ENCODE measurements at places on chromosomes 16 and 17.

GRCh38 chr16:89402962-89403361 lies 87.4 kb downstream of the ANKRD11 start:
- DNase-seq: no peak

- no peak for DNase-seq
Observed at GRCh38 chr16:8656376-8656775, 18.0 kb upstream of the ABAT start.

DNA sequence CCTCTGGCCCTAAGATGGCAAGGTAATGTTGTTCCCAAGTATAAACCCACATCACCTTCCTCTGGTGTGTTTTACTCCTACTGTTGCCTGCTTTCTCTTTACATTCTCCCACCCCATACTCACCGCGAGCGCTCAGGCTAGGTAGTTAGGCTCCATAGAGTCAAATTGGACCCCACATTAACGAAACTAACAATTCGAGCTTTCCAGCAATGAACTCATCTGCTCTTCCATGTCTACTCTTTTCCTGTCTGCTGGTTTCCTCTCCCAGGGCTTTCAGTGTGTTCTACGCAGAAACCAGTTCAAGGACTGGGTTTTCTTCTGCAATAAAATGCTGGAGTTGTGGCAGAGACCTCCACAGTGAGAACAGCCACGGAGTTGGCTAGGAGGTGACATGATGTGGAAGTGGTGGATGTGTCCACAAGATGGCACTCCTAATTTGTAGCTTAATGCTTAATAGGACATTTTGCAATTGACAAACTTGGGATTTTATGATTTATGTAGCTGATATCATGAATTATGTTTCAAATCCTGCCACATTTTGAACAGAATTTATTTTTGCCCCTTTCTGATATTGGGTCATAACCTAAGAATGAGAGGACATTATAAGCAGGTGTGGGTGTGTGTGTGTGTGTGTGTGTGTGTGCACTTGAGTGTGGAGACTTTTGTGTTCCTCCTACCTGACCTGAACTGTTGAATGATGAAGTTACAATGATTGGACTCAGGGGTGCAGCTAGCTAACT lies 2.2 kb upstream of the UQCRC2 start:
- DNase-seq: peak; percentile 34

GRCh38 chr16:14509675-14510132 lies 120.4 kb downstream of the PARN start:
- DNase-seq: no peak

DNA sequence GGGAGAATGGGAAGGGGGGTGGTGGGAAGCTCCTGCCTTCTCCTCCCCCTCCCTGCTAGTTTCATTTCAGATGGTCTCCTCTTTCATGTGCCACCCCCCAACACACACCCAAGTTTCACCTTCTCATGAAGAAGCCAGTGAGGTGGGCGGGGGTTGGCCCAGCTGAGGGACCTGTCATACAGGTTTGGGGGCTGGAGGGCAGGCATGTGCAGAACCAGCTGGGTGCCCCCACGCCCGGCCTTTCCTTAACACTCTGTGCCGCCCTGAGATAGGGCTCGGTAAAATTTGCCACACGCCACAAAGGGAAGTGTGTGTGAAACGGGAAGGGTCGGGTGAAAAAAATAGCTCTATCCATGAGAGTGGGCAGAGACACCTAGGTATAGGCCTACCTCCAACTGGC lies 57.4 kb downstream of the PIPOX start:
- no peak for DNase-seq

GRCh38 chr16:27520982-27521673 lies 28.6 kb downstream of the GTF3C1 start:
- no peak for DNase-seq

DNA sequence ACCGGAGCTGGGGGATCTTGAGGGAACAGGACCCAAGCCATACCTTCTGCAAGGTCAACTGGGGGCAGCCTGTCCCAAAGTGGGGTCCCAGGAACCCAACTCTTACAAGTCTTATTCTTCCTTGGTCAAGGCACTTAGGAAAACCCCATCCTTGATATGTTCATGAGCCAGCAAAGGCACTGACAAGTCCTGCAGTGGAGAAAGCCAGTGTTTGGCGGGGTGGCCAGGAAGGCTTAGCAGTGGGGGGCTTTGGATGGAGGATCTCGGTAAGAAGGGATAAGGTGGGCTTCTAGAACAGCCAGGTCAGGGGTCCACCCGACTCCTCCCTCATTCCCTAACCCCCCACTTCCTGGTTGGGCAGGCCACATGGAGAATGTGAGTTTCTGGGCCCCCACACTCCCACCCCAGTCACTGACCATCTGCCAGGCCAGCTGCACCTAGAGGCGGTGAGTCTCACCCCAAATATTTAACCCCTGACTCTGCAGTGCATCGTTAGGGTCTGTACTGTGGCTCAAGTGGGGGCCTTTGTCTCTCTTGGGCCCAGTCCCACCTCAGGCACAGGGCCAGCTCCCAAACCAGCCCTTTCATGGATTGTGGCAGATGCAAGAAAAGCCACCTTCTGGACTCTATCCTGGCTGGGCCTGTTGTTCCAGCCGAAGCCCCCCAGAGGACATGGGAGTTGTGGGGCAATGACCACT lies 22.3 kb downstream of the PPL start:
- DNase-seq: no peak

- DNase-seq: no peak
Observed at GRCh38 chr16:89431158-89431584, 59.2 kb downstream of the ANKRD11 start.

DNA sequence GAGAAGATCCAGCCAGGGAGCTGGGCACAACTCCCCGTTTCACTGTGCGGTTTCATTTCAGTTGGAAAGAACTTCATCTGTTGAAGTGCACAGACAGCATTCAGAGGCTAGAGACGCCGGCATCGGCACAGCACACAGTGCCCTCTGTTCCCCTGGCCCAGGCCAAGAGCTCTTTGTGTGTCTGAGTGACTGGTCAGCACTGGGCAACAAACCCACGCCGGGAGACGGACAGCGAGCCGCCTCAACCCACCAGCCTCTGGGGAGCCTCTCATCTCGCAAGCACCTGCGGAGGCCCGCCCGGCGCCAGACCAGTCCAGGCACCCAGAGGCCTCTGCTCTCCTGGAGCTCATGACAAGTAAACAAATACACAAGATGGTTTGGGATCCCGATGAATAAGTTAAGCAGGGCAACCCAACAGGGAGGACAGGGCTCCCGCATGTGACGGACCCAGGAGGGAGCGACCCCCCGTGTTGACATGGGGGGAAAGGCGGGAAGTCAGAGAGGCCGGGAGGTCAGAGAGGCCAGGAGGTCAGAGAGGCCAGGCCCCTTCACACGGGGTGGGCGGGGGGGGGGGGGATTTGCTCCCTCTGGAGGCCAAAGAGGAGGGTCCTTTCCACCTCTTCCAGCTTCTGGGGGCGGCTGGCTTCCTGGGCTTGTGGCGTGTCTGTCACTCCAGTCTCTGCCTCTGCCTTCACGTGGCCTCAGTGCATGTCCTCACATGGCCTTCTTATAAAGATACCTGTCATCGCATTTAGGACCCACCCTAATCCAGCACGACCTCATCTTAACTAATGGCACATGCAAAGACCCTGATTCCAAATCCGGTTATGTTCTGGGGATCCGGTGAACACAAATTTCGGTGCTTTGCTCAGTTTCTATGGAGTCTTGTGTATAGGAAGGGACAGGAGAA lies 25.8 kb upstream of the KLHDC4 start:
- DNase-seq: peak; percentile 31

- DNase-seq: no peak
Observed at GRCh38 chr17:67246403-67246652, 1.3 kb upstream of the HELZ start.

GRCh38 chr16:57801098-57801808 lies 1.0 kb downstream of the KIFC3 start:
- no peak for DNase-seq

DNA sequence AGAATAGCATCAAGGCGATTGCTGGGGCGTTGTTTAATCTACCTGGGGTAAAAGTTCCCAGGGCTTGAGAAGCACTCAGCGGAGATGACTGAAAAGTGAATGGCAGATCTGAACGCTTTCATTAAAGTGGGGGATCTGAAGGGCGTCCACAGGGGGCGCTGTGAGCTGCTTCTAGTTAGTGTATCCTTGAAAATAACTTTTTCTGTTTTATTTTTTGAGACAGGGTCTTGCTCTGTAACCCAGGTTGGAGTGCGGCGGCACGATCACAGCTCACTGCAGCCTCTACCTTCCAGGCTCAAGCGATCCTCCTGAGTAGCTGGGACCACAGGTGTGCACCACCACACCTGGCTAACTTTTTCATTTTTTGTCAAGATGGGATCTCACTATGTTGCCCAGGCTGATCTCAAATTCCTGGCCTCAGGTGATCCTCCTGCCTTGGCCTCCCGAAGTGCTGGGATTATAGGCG lies 360.4 kb downstream of the SEC14L1 start:
- DNase-seq: no peak

- no peak for DNase-seq
Observed at GRCh38 chr17:56020369-56020768, 132.9 kb upstream of the ANKFN1 start.

- no peak for DNase-seq
Observed at GRCh38 chr16:79182616-79183015, 417.9 kb downstream of the MAF start.

- DNase-seq: peak; percentile 58
Observed at GRCh38 chr16:57167953-57168352, 17.9 kb downstream of the PSME3IP1 start.
